ENCODE measurements at places on chromosomes 7 and 10. TPM values are rescaled to one million over a fixed set of nuclear protein-coding genes. Genes with fewer than 3 reads are reported as not detected.

GRCh38 chr10:64648915-64649314 lies 1127.7 kb downstream of the REEP3 start:
- no peak for DNase-seq

- DNase-seq, result no peak
Measured at GRCh38 chr10:69756279-69756678, 45.4 kb upstream of the COL13A1 start.

- no peak for DNase-seq
Measured at GRCh38 chr10:62985807-62986600, 147.1 kb upstream of the NRBF2 start.

GRCh38 chr10:126199221-126199998 lies 188.9 kb downstream of the ADAM12 start:
- DNase-seq, result no peak

- no peak for DNase-seq
Measured at GRCh38 chr7:90552521-90552920, 43.6 kb upstream of the CDK14 start.

- peak; percentile 52 for DNase-seq
Measured at GRCh38 chr7:139829025-139829774, at the start of gene TBXAS1. TBXAS1 (plus strand) TSS chr7:139829264; CDS start chr7:139829391, 127 bp downstream.

ASB10 gene
- polyA plus RNA-seq, result not detected

KAT6B gene
- 46.5 TPM for polyA plus RNA-seq

COL17A1 gene
- 0.65 TPM for polyA plus RNA-seq

DNA sequence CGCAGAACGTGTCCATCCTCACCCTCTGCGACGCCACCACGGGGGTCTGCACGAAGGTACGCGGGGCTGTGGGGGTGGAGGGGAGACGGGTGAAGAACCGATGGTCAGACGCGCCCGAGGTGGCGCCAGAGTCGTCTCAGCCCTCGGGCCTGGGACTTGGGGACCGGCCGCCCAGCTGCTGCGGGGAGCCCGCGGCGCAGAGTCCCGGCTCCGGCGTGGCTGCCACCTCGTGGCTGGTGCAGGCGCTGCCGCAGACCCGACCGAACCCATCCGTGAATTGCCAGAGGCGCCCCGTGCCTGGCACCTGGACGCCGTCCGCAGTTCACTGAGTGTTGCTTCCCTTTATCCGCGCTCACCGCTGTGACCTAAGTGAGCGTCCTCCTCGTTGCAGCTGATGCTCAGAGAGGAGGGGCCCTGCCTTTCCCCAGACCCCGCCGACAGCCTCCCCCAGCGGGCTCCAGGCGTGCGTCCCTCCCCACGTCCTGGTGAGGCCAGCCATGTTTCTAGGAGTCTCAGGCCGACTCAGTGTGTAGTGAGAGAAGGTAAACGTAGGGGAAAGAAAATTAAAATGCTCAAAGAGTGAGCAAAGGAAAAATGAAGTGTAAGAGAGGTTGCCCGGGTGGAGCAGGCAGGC lies 208.7 kb downstream of the PAXIP1 start:
- no peak for DNase-seq

Measured in renal cortex interstitium (tissue), 15 donors.